ENCODE measurements at places on chromosomes 13 and 19.

DNA sequence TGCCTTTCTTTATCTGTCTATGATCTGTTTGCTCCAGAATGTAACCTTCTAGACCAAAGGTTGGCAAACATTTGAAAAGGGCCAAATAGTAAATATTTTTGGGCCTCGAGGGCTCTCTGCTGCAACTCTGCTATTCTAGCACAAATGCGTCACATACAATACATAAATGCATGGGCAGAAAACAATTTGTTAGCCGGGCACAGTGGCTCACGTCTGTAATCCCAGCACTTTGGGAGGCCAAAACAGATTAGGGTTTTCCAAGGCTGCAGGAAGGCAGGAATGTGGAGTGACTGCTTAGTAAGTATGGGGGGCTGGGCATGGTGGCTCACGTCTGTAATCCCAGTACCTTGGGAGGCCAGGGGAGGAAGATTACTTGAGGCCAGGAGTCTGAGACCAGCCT lies 21.9 kb upstream of the EVI5L start:
- no peak for DNase-seq

GRCh38 chr19:39410831-39411080 lies 1.7 kb upstream of the PLEKHG2 start:
- DNase-seq, result no peak

GRCh38 chr13:69213396-69213795 lies 894.2 kb upstream of the ATXN8OS start:
- no peak for DNase-seq

GRCh38 chr13:46296115-46296822 lies 84.5 kb downstream of the LRRC63 start:
- no peak for DNase-seq

- DNase-seq, result no peak
These were observed 10.8 kb downstream of the OR7D2 start for GRCh38 chr19:9189535-9189934.

DNA sequence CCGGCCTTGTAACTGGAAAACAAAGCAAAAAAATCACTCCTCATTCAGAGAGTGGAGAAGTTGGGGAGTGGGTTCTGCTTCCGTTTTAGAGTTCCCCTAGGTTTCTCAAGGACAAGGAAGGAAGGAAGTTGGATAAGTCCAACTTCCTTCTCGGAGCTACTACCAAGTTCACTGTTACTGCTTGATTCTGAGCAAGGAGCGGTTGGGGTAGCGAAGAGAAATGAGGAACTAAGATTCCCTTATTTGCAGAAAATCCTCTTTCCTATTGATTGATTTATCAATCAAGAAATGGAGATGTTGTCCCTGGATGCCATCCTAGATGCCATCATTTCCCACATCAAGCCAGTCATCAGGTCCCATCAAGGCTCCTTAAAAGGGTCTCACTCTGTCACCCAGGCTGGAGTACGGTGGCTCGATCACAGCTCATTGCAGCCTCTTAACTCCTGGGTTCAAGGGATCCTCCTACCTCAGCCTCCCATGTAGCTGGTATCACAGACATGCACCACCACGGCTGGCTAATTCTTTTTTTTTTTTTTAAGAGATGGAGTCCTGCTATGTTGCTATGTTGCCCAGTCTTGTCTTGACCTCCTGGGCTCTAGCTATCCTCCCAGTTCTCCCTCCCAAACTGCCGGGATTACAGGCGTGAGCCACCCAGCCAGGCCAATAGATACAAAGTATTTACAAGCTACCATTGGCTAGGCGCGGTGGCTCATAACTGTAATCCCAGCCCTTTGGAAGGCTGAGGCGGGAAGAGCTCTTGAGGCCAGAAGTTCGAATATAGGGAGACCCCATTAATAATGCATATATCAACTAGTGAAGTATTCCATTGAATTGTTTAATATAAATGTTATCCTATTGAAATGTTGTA lies 809 bp upstream of the B9D2 start:
- DNase-seq, result no peak

DNA sequence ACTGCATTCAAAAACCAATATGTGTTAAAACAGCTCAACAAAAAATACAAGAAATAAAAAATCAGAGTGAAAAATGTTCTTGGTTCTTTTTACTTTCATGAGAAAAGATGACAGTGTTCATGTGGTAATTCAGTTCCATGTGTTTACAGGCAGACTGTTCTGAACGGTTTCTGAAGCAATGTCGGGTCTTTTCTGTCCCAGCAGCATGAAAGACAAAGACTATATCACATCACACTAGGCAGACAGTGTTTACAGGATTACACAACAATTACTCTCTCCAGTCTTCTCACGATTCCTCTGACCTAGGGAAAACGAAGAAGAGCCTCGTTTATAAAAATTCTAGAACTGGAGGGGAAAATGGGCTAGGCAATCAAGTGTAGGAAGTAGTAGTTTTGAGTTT lies 83.4 kb downstream of the UBL3 start:
- no peak for DNase-seq

- no peak for DNase-seq
These were observed 7.7 kb upstream of the CDADC1 start for GRCh38 chr13:49240017-49240416.

DNA sequence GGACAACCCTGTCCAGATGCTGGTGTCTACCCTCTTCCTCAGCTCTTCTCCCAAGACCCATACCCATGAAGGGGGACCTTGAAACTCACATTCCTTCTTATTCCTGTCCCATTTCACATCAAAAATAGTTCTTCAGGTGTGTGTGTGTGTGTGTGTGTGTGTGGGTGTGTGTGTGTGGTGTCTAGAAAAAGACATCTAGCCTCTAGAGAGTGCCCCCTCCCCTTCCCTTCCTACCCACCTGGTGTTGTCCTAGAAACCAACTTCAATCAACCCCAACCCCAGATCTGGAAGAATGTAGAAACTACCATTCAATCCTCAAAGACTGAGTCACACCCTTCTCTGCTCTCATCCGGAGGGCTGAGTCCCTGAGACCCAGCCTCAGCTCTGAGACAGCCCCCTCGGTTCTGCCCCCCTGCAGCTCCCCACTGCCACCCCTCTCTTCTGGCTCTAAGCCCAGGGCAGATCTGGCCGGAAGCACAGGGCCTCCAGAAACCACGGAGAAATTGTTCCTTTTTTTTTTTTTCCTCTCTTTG lies 3.5 kb downstream of the KCNN4 start:
- no peak for DNase-seq

DNA sequence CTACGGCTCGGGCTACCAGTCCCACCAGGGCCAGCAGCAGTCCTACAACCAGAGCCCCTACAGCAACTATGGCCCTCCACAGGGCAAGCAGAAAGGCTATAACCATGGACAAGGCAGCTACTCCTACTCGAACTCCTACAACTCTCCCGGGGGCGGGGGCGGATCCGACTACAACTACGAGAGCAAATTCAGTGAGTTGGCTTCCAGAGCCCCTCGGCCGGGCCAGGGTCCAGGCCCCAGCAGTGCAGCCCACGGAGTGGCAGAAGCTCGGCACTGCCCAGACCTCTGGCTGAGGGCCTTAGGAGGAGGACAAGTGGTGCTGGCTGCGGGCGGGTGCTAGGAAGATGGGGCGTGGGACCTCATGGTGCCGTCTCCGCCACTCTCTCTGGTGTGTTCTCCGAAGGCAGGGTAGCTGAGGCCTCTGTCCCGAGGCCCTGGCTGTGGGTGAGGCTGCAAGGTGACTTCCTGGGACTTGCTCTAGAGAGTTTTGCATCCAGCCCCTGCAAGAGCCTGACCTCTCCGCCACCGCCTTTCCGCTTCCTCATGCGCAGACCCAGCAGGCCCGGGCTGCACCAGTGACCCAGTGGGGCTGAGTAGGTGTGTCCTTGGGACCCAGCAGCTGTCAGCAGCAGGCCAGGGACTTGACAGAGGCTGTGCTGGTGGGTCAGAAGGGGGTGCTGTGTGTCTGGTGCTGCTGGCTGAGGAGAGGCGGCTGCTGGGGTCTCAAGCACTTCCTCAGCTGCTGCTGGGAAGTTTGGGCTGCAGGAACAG lies 13.5 kb upstream of the QTRT1 start:
- DNase-seq, result no peak

DNA sequence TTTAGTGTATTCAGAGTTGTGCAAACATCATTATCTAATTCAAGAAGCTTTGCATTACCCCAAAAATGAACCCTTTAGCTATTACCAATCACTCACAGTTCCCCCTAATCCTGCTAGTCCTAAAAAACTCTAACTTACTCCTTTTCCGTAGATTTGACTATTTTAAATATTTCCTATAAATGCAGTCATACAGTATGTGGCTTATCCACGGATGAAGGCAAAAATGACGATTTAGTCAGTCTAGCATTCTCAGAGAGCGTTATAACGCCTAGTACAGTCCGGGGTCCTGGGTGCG lies 587 bp upstream of the ZNF383 start:
- DNase-seq, result no peak

DNA sequence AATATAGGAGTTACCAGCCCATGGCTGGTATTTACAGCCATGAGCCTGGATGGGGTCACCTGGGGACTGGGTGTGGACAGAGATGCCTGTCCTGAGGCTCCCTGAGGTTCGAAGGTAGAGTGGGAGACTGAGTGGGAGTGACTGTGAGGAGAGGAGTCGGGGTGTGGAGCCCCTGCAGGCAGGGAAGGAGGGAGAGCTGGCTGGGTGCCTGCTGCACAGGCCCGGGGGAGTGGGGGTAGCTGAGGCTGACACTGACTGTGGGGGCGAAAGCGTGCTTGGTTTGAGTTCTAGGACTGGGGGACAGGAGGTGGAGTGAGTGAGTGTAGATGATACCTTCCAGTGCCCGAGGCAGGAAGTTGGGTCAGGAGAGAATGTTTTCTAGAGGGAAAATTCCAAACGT lies 7.1 kb downstream of the RAB11B start:
- no peak for DNase-seq

DNA sequence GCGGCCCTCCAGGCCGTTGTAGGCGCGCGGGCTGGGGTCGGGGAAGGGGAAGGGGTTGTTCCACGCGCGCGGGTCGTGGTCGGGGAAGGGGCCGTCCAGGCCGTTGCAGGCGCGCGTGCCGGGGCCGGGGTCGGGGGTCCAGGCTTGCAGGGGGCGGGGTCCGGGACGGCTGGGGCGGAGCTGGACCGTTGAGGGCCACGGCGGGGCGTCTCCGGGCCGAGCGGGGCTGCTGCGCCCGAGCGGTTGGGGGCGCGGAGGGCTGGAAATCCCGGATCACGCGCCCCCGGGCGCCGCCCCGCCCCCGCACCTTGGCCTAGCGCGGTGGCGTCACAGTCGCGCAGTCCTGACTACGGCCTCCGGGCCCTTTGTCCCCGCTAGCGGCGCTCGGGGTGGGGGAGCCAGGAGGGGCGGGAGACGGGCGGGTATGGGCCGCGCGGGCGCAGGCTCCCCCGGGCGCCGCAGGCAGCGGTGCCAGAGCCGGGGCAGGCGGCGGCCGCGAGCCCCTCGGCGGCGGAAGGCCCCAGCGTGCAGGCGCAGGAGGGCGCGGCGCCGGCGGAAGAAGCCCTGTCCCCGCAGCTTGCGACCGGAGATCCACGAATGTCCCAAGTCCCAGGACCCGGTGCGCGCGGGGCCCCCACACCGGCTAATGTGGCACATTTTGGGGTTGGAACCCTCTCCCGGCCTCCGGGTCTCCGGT lies 665 bp downstream of the GPX4 start:
- no peak for DNase-seq

GRCh38 chr13:54744747-54745146 lies 1716.1 kb downstream of the OLFM4 start:
- DNase-seq, result no peak

DNA sequence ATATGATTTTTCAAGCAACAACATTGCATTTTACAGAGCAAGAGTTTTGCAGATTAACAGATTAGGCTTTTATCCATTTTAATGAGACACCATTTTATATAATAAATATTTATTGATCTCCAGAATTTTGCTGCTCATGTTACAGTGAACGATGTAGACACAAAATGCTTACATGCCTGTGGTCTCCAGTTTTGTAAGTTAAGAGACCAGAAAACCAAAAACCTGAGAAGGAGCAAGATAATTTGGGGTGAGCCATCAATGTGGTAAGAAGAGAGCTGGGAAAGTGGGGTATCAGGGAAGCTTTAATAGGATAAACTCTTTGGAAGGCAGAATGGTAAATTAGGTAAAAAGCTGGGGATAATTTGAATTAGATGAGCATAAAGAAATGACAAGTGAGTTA lies 2100.5 kb upstream of the PCDH20 start:
- no peak for DNase-seq

DNA sequence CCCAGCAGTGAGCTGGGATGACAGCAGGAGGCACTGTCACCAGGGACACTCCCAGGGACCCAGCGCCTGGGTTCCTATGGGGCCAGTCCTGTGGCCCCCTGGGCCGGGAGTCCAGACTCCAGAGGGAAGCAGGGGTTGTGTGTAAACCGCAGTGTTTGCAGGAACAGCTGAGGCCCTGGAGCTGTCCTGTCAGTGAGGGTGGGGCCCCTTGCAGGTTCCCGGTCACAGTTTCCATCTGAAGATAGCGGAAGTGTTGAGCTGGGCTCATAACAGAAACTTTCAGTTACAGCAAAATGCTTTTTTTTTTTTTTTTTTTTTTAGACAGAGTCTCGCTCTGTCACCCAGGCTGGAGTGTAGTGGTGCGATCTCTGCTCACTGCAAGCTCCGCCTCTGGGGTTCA lies 17.7 kb upstream of the CSNK1G2 start:
- DNase-seq, result peak; percentile 77

- DNase-seq, result no peak
These were observed 468 bp upstream of the SERTM1 start for GRCh38 chr13:36673352-36673751.

GRCh38 chr19:55398200-55398925 lies 9.2 kb downstream of the UBE2S start:
- no peak for DNase-seq

- DNase-seq, result no peak
These were observed 10.8 kb downstream of the SLC35E1 start for GRCh38 chr19:16561382-16561781.

GRCh38 chr13:82294226-82294625 lies 1588.0 kb downstream of the SLITRK1 start:
- DNase-seq, result no peak

- DNase-seq, result no peak
These were observed 8.0 kb downstream of the SPHK2 start for GRCh38 chr19:48627201-48627864.

DNA sequence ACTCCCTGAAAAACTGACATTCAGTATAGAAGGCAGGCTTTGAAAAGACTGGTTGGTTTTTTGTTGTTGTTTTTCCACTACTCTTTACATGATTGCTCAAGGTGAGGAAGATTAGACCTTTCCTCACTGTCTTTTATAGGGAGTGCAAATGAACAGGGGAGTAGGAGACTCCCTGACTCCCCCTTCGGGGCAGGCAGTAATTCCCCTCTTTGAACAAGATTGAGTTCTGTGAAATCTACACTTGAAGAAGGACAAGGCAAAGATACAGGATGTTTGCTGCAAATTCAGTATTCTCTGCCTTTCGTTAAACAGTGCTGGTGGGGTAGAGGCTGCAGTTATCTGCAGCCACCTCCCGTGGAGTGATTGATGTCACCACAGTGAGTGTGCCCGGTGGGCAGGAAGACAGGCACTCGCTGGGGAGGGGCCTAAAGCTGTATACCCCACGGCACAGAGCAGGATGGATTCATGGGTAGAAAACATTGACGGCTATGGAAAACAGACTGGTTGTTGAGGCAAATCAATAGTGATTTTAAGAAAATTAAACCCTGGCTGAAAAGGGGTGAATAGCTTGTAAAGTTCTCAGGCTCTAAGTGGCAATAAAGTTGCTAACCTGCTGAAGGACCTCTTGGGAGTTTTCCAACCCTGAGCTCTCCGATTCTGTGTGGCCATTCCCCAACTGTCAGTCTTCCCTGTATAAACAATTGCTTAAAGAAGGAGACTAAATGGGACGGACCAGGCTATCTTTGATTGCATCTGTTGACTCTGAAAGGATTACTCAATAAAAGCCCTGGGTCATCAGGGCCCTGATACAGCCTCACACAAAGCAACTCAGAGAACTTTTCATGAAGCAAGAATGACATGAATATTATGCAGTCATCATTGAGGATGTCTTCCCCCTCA lies 308.3 kb downstream of the TBC1D4 start:
- DNase-seq, result no peak

- no peak for DNase-seq
These were observed 209.3 kb downstream of the PCCA start for GRCh38 chr13:100298116-100298681.
